Effector CD8-positive, alpha-beta T cell (primary cell): ENCODE measurements at places on chromosomes 5 and 9.

DNA sequence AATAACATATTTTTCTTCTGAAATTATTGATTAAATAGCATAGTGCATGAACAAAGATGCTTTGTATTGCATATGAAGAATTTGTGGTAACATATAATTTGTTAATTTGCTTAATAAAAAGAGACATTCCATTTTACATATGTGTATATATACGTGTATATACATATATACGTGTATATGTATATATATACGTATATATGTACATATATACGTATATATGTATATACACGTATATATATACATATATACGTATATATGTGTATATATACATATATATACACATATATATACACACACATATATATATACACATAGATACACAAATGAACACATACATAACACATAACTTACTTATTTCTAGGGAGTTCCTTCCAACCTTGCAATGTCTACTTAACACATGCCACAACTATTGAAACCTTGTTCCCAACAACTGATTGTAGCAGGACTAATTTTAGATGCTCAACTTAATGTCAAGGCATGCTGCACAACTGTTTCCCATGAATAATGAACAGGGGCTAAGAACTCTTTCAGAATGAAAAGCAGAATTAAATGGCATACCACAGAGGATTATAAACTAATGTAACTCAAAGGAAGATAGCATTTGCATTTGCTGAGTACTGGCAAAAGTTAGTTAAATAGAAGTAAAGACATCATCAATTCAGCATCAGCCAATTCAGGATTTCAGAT lies 17.4 kb downstream of the KIF24 start:
- DNase-seq = no peak

- DNase-seq = no peak
These were observed 32.3 kb upstream of the C9orf40 start for GRCh38 chr9:74985041-74985440.

DNA sequence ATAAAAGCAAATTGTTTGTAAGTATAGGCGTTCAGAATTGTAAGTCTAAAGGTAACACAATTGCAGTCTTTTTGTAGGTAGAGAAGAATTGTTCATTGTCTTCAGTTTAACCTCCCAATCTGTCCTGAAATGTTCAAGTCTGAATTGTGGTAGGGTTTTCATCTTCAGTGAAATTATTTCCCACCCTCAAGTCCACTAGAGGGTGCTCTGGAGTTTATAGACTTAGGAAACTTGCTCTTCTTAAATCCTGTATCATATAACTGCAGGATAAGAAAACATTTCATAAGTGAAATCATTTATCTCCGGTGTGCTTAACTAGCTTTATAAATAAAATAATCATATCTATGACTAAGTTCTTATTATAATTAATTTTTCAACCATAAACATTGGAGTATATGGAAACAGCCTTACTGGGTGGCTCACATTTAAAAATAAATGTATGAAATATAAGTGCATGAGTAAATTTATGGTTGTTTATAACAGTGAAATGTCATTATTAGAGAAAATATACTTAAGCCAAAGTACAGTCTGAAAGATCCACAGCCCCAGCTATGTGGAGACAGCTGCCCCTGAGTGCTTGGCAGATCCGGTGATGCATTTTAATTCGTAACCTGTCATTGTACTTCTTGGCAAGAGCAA lies 182.4 kb upstream of the OTULINL start:
- no peak for DNase-seq

DNA sequence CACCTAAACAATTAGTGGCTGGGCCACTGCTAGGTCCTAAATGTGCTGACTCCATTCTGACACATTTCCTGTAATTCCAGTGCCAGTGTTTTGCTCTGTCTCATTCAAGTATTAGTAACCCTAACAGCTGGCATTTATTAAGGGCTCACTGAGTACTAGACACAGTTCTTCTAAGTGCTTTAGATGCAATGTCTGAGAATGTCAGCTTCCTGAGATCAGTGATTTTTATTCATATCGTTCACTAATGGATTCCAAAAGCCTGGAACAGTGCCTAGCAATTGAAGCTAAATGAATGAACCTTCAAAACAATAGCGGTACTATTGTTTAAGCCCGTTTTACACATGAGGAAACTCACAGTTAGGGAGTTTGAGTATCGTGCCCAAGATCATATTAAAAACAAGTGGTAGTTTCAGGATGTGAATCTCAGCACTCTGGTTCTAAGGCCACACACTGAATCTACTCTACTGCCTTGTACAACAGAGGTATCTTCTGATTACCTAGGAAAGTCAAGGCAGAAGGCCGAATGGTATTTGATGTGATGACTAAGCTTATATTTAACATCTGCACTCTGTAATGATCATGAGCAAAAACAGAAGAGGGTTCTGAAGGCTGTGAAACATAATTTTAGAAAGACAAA lies 304.0 kb downstream of the PJA2 start:
- no peak for DNase-seq

GRCh38 chr5:15518786-15519185 lies 18.8 kb downstream of the FBXL7 start:
- no peak for DNase-seq

GRCh38 chr5:39119404-39120051 lies 45.3 kb upstream of the RICTOR start:
- DNase-seq = no peak

- no peak for DNase-seq
These were observed 135.8 kb downstream of the PCSK1 start for GRCh38 chr5:96297290-96297689.

DNA sequence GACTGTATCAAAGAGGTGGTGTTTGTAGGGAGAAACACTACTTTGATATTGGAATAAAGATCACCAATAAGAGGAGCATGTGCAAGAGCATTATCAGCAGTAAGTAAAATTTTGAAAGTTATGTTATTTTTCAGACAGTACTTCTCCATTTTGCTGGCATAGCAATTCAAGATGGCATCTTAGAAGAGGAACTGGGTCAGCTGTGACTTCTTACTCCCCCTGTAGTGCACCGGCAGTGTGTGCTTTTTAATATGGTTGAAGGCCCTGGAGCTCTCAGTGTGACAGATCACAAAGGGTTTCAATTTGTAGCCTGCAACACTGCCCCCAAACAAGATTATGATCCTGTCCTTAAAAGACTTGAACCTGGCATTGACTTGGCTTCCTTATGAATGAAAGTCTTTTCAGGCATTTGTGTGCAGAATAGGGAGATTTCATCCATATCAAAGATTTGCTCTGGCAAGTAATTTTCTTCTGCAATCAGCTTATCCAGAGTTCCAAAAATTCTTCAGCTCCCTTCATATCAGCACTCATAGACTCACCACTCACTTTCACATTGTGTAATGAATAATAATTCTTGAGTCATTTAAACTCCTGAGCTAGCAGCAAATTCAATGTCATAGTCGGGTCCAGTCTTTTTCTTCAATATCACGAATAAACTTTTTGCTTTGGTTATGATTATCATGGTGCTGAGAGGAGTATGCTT lies 105.7 kb upstream of the MAMDC2 start:
- no peak for DNase-seq
